Fibroblast of villous mesenchyme (primary cell): ENCODE measurements at places on chromosomes 2 and 18. TPM values are rescaled to one million over a fixed set of nuclear protein-coding genes. Genes with fewer than 3 reads are reported as not detected.

The TP53I3 gene
- 66.9 and 79.9 TPM in 2 replicates for total RNA-seq

GRCh38 chr2:211162911-211163310 lies 606.5 kb downstream of the CPS1 start:
- DNase-seq, result no peak

DNA sequence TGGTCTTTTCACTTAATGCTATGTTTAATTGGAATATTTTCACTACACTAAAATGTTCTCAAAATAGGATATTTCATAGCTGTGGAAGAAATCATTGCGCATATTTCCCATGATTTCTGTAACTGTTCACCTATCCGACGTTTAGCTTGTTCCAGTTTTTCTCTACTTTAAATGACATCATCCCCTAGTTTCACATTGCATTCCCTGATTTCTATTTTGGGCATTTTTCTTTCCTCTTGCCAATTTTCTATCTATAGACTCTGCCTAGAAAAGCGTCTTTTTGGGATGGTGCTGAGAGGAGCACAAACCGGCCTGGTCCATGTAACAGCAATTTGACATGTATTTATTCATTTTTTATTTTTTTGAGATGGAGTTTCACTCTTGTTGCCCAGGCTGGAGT lies 163.4 kb downstream of the SH3RF3 start:
- DNase-seq, result no peak

DNA sequence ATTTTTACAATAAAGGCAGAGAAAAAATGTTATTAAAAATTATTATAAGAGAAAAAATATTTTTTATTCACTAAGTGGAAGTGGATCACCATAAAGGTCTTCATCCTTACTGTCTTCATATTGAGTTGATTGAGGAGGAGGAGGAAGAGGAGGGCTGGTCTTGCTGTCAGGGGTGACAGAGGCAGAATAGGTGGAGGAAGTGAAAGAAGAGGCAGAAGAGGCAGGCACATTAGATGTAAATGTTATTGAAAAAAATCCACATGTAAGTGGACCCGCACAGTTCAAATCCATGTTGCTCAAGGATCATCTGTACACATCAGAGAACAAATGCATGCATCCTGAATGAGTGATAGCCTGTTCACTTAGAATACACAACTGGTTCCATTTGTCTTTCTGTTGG lies 6.4 kb upstream of the SPATS2L start:
- no peak for DNase-seq

DNA sequence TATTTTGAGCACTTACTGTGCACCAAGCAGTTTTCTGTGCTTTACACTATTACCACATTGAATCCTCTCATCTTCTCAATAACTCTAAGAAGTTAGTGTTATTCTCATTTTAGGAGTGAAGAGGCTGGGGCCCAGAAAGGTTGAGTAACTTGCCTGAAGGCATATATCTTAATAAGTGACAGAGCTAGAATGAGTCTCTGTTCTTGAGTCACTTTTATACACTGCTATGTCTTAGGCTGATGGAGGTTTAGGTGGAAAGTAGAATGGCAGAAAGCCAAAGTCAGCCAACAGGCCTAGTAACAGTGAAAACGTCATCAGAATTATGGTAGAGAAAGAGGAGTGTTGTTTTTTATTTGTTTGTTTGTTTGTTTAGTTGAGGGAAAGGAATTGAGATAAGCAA lies 27.9 kb upstream of the RPE start:
- no peak for DNase-seq
